ENCODE measurements at places on chromosomes 2 and 18. TPM values are rescaled to one million over a fixed set of nuclear protein-coding genes. Genes with fewer than 3 reads are reported as not detected.
A peak's percentile ranks its signal among the peaks of the same experiment; 100 is the strongest.

Gene CD226
- 2.6 TPM for total RNA-seq

Gene BCL11A
- 4.3 TPM for total RNA-seq

Gene CHRND
- total RNA-seq, result not detected

Gene FN1
- total RNA-seq, result 636 TPM

Gene RGPD4
- total RNA-seq, result 0.14 TPM

Gene AFF3
- 1.0 TPM for total RNA-seq

Gene CYRIA
- total RNA-seq, result 1.2 TPM

Gene PIEZO2
- total RNA-seq, result 0.49 TPM

Gene ESPNL
- not detected for total RNA-seq

Gene POTEC
- total RNA-seq, result not detected

Gene B3GNT7
- not detected for total RNA-seq

Gene KYNU
- 143 TPM for total RNA-seq

Gene RAB27B
- 73.5 TPM for total RNA-seq

Gene NOL4
- not detected for total RNA-seq

Gene FAP
- 8.7 TPM for total RNA-seq

Gene ATL2
- 61.3 TPM for total RNA-seq

Gene IL36G
- not detected for total RNA-seq

DNA sequence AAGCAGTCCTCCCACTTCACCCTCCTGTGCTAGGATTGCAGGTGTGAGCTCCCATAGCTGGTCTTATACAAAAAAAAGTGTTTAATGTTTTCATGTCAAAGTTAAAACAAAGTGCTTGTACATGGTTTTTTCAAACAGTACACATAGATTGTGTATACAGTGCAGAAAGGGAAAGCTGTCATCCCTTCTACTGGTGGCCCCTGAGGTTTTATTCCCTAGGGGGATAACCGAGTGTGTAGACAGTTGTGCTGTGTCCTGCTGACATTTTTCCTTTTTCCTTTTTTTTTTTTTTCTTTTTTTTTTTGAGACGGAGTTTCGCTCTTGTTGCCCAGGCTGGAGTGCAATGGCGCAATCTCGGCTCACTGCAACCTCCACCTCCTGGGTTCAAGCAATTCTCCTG is 10.8 kb downstream of the TUBB6 start:
- DNase-seq, result no peak

GRCh38 chr18:36360256-36360909 is 62.9 kb downstream of the FHOD3 start:
- no peak for DNase-seq

DNA sequence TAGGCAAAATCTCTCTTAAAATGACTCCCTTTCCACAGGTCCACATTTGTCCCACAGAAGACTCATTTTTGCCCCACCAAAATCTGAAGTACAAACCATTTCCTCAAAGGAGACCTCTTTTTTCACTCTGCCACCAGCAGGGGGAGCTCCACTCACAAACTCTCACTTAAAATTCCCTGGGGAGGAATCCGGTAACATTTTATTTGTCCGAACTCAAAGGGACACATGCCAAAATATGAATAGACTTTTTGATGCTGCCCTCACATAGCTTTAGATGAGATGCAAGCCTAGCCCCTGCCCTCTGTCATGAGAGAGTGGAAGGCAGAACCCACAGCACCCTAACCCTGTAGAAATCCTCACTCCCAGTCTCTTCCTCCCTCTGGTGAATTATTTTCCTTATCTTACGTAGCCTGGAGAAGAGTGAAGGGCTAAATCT is 57.1 kb downstream of the RMDN2 start:
- DNase-seq, result peak; percentile 79

GRCh38 chr2:168182550-168183249 is 64.7 kb downstream of the STK39 start:
- no peak for DNase-seq

DNA sequence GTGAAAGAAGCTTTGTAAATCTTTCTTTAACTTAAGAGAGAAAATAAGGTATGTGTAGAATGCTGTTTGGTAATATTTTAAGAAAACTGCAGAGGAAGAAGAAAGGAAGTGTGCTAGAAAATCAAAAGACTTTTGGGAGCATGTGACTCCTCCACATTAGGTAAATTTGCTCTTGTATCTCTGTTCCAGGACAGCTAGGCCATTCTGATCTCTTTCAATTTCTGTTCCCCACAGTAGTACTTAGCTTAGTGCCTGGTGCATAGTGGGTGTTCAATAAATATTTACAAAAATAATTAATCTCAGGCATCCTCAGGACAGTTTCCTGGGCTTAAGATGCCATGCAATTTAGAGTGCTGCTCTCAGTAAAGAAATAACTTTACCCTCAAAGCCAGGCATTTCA is 105.0 kb downstream of the GPD2 start:
- DNase-seq, result no peak

GRCh38 chr2:127695491-127696472 is 5.5 kb upstream of the SFT2D3 start:
- DNase-seq, result peak; percentile 28

GRCh38 chr2:46175419-46175818 is 121.8 kb upstream of the EPAS1 start:
- DNase-seq, result no peak

- no peak for DNase-seq
Observed at GRCh38 chr2:7516484-7517063, 599.4 kb downstream of the RNF144A start.

GRCh38 chr18:610214-610928 is 13.6 kb downstream of the CLUL1 start:
- no peak for DNase-seq

GRCh38 chr2:179938026-179938425 is 69.1 kb downstream of the CWC22 start:
- DNase-seq, result no peak

DNA sequence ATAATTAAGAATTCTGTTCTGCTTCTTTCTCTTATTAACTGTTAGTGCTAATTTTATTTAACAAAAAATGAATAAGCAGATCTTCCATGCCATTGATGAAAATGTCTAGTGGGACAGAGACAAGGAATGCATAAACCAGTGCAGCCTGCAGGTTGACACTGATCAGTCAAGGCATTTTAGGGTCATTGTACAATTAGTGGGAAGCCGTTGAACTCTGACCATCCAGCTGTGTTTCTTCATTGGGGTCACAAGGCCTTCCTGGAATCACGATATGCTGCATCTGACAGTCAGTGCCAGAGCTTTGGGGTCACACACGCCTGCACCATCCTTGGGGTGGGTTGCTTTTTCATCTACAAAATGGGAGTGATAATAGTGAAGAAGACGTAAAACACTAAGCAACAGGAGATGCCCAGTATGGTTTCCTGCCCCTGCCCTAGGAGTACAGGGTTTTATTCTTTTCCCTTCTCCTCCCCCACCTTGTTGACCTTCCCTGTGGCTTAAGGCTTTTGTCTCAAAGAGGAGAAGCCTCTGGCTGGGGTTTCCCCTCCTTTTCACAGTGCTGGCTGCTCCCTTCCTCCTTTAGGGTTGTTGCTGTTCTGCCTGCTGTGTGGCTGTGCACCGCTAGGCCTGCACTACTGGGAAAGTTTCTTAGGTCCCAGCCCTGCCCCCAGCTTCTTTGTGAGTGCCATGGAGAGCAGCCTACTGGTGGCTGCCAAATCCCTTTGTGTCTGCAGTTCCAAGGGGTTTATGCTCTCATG is 245.6 kb downstream of the TPGS2 start:
- DNase-seq, result no peak

DNA sequence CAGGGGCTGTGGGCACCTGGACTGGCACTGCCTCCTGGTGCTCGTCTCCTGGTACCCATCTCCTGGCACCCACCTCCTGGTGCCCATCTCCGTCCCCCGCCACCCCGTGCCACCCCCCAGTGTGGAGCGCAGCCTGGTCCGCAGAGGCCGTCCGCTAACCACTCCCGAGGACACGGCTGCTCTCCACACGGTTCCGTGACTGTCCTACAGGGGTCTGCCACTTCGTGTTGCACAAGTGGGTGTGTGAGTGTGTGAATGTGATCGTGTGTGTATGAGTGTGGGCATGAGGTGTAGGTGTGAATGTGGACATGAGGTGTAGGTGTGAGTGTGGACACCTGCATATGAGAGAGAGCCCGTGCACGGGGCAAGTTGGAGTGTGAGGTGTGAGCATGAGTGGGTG is 119.4 kb upstream of the HS6ST1 start:
- no peak for DNase-seq

DNA sequence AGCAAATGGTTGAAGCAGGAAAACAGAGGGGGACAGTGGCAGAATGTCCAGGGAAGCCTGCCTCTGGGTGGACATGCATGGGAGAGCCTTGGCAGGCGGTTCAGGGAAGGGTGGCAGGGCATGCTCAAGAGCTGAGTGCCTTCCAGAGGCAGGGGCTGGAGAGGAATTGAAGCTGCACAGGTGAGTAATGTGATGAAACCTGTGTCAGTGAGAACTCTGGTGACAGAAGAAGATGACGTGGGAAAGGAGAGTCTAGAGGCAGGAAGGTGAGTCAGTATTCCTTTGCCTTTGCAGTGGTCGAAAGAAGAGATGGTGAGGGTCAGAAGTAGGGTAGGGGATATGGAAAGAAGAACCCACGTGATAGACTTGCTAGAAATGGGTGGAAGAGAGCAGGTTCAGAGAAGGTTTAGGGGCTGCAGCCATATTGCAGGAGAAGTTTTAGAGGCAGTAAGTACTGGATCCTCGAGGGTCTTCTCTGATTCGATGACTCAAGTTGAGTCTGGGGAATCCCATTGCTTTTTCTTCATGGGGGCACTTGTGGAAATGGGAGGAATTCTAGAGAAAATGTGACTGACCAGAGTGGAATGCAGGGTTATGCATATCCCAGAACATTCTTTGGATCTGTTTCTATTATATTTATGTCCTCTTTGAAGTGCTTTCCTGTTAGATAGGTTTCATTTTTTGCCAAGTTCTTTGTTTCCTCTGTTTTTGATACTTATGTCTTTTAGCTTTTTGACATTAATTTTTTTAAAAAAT is 37.4 kb downstream of the TMEM87B start:
- DNase-seq, result peak; percentile 27

GRCh38 chr2:25835906-25836305 is 42.4 kb downstream of the ASXL2 start:
- DNase-seq, result no peak

- no peak for DNase-seq
Observed at GRCh38 chr2:190930411-190930810, 49.8 kb downstream of the GLS start.

GRCh38 chr18:39051013-39051412 is 1485.4 kb upstream of the CELF4 start:
- DNase-seq, result no peak

DNA sequence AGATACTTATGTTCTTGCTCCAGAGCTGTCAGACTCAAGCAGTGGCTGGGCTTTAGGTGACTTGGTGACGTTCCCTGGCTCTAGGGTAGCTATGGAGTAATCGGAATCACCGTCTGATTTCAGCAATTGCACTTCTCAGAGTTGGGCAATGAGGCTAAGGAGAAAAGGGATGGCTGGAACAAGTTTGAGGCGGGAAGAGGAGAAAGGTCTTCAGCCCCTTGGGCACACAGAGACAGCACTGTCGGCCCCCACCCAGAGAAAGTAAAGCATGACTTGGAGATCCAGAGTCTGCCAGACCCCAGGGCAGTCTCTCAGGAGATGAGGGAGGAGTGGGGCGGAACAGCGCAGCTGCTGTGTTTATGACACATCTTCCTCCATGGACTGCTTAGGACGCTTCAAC is 114.5 kb downstream of the KLHL29 start:
- peak; percentile 69 for DNase-seq

GRCh38 chr2:142858961-142859360 is 18.5 kb upstream of the KYNU start:
- DNase-seq, result no peak

GRCh38 chr2:217623281-217623912 is 379.4 kb downstream of the TNS1 start:
- DNase-seq, result no peak

- peak; percentile 36 for DNase-seq
Observed at GRCh38 chr2:21396252-21396651, 272.5 kb downstream of the TDRD15 start.

DNA sequence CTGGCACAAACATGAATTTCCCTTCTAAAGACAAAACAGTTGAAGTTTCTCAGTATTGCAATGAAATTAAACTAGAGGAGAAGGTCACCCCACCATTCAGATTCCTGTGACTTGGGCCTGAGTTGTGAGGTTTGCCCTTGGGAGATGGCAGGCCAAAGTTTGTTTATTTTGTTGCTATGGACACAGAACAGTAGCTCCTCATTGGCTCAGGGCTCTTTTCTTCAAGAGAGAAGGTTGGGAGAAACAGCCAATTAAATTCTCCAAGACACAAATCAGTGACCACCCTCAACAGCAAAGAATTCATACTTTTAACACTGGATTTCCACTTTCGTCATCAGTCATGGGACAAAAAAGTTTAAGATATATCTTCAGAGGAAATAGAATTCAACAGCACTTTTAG is at the start of gene FLACC1:
FLACC1 (minus strand) TSS at position 125 of the 400 bp plus-strand sequence. CDS start 5,941 bp downstream, outside the sequence.
- peak; percentile 29 for DNase-seq

- DNase-seq, result peak; percentile 55
Observed at GRCh38 chr2:171703574-171704347, 16.5 kb downstream of the DYNC1I2 start.

- no peak for DNase-seq
Observed at GRCh38 chr18:46250812-46251173, 146.6 kb downstream of the HAUS1 start.

GRCh38 chr2:26396734-26397298 is 4.9 kb upstream of the DRC1 start:
- DNase-seq, result no peak

DNA sequence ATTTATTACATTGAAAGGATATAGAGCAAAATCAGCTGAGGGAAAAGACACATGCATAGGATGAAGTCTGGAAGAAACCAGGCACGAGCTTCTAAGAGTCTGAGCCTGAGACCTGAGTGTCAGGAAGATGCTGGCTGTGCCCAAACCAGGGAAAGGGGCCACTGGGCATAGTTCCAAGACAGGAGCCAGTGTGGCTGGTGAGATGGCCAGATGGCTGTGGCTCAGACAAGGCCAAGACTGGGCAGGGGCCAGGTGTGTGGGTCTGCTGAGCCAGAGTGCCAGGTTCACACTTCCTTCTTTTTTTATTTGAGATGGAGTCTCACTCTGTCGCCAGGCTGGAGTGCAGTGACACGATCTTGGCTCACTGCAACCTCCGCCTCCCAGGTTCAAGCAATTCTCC is 95.5 kb upstream of the ATG16L1 start:
- no peak for DNase-seq

DNA sequence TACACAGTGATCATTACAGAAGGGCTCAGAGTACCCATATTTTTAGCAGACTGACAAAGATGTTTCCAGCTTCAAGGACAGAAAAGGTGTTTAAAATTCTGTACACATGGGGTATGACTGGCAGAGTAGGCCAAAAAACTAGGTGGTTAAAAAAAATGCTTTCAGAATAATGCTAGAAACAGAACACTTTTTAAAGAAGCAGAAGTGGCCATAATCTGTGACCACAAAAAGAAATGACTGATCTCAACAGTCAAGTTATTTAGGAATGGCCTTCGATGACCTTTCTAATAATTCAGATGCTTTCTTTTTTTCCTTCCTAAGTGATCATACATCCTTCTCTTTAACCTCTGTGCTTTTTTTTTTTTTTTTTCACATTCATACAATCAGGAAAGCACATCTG is 4.1 kb upstream of the AQP4 start:
- DNase-seq, result no peak

Measured in MCF 10A (cell line).